ENCODE measurements at places on chromosomes 5 and 9.

DNA sequence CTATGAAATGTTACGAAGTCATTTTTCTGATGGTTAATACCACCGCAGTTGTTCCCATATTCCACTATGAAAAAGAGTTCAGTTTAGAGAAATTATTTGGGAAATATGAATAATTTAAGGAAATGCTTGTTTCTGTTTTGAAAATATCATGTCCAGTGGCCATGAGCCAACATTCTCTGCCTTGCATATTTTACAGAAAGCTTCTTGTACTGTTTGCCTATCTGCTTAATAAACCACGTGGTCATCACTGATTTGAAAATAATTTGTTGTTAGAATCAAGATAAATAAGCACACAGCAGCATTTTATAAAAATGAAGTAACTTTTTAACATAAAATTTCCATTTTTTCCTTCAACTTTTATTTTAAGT lies 381.5 kb upstream of the CDH18 start:
- DNase-seq = no peak

DNA sequence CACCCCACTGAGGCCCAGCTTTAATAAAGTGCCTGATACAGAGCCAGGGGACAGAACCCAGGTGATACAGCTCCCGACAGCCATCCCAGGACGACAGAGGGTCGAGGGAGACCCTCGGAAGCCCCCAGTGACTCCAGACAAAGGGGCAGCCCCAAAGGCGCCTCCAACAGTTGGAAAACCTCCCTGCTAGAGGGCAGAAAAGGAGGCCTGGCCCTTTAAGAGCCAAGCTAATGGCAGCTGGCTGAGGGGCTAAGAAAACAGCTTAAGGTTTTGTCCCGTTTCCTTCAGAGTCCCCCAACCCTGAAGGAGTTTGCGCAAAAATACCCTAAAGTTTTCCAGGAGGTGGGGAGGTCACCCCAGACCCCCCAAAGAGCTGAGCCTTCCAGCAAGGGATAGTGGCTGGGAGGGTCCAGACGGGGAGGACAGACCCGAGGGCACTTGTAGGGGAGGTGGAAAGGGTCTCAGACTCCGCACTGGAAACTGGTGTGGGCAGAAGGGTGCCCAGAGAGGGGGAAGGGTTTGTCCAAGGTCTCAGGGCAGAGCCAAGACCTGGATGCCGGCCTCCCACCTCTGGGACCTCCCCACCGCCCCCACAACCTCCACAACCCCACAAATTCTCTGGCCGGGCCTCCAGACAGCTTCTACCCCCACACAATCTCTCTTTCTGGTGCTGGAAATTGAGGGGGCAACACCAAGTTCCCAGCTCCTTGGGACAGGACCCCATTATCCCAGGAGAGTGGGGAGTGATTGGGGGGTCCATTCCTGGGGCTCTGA lies 8.2 kb upstream of the AK1 start:
- no peak for DNase-seq

- no peak for DNase-seq
Observed at GRCh38 chr9:116196806-116197205, 43.2 kb downstream of the PAPPA start.

DNA sequence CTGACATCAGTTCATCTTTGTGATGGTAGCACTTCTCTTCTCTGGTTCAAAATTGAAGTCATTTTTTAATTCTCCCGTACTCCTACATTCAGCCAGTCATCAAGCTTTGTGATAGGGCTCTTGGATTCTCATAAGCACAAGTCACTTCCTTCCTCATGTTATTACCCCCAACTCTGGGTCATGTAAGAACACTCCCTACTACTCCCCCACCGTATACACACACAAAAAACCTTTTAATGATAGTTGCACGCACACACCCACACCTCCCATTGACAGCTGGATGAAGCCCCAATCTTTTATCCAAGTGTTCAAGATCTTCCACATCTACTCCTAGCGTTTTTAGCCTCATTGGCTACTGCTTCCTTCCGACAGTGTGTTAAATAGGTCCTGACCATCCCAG lies 16.8 kb downstream of the KDM3B start:
- DNase-seq = no peak

- DNase-seq = no peak
Observed at GRCh38 chr5:36026706-36027465, 35.7 kb upstream of the UGT3A1 start.

- DNase-seq = no peak
Observed at GRCh38 chr9:118269623-118270022, 565.4 kb downstream of the TLR4 start.

DNA sequence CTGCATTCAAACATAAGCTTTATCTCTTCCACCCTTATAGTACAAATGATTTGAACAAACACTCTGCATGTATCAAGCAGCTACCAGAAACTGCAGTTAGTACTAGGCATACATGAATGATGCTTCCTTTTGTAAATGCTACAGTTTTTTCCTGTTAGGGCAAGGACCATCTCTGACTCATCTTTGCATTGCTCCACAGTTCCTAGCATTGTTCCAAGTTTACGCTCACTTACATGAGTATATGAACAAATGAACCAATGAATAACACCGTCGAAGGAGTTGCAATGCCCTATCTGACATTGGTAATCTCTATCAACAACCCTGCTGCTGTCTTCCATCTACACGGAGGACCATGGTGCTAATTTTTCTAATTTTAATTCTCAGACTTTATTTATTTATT lies 2.1 kb upstream of the ALDH7A1 start:
- no peak for DNase-seq

DNA sequence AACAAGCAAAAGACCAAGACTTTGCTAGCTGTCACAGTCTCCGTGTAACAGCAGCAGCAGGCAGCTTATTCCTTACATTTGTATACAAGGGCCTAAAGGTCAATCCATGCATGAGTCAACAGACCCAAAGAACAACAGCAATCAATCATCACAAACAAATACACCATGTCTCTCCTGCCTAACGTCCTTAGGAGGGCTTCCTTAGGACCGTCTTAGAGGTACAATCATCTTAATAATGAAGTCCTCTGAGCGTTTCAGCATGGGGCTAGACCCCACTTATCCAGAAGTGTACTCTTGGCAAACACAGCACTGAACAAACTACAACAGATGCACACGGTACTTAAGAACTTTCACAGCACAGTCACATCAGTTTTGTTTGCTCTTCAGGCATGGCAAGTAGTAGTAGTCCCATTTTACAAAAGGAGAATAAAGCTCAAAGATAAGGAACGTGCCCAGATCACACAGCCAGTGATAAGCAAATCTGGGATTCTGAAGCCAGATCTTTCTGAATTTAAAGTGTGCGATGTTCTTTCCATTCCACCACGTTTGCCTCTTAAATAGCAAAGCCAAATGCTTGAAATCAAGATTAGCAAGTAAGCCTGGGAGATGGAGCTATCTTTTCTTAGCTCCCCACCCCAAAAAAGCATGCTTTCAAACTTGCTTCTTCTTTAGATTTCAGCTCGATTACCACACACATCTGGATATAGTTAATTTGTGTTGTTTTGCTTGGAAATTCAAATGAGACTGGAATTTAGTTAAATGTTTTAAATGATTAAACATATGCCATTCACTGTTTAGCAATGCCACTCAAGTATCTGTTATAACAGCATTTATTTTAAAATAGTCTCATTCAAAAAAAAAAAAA lies 24.2 kb downstream of the PSMB7 start:
- no peak for DNase-seq

GRCh38 chr5:56298336-56299090 lies 65.4 kb upstream of the ANKRD55 start:
- DNase-seq = no peak

- no peak for DNase-seq
Observed at GRCh38 chr5:111135946-111136345, 43.8 kb downstream of the WDR36 start.

GRCh38 chr9:122368642-122369041 lies 2.2 kb upstream of the PTGS1 start:
- DNase-seq = no peak

DNA sequence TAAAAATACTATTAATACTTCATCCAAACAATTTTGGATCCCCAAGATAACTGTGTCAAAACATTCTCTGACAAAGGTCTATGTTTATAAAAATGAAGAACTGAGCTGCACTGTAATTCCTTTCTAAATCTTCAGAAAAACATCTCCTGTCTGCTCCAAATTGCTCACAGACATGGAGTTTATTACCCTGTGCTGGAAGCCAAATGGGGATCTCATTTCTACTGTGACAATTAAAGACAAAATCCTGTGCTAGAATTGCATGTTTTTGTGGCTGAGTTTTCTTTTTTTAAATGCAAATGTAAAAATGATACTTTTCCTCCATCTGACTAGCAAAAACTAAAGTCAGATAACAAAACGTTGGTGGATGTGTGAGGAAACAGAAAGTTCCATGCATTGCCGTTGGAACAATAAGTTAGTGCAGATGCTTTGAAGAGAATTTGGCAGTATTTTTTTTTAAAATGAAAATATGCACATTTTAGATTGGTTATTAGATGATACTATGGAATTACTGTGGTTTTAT lies 93.5 kb downstream of the GNA14 start:
- no peak for DNase-seq

DNA sequence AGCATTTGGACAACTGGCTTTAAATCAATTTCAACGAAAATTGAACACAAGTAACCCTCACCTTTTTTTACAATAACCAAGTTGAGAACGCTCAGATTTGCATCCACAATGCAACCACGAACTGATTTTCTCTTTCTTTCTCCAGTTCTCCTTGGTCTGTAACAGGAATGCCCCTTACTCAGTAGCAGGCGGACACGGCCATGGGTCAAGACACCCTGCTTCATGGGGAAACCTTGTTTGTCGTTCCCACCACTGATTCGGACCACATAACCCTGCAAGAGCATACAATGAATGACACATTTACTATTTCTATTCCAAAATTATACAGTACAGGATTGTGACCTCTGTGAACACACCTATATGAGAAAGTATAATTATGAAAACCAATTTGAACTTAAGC lies 1.4 kb downstream of the RPS6 start:
- DNase-seq = peak; percentile 25

DNA sequence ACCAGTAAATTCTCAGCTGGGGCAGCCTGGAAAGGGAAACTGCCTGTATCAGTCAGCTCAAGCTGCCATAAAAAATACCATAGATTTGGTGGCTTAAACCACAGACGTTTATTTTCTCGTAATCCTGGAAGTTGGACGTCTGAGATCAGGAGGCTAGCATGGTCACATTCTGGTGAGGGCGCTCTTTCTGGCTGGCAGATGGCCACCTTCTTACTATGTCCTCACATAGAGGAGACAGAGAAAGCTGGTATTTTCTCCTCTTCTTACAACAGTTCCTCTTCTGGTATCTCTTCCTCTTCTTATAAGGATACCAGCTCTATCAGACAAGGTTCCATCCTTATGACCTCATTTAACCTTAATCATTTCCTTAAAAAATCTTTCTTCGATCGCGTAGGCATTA lies 50.5 kb upstream of the RFX3 start:
- DNase-seq = no peak

DNA sequence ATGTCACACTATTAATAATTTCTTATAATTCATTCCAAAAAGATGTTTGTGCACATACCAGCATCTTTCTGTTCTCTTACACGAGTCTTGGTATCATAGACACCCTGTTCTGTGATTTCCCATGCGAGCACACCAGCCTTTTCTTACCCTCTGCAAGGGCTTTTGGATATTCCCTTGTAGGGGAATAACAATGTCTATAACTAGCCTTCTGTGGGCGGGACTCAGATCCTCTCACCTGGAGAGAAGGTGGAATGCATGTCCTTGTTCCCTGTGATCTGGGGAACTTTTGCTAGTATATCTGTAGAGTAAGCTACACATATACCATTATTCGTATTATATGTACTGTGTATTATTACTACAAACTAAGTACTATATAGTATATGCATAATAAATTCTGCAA lies 44.8 kb downstream of the EHMT1 start:
- no peak for DNase-seq

DNA sequence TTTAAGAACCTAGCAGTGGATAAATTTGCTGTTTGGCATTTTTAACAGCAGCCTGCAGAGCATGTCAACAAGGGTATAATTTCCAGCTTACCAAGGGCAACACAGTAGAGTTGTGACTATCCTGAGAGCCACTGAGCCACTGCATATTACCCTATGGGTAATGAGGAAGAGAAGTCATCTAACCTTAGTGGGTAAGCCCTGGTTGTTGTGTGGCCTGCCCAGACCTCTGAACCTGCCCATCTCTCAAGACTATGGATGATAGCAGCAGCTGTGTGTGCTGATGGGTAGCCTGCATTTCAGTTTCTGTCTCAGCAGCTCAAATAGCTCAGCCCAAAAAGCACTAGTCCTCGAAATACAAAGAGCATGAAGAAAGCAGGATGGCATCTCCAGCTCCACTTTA lies 56.1 kb upstream of the PIP5K1B start:
- DNase-seq = no peak

DNA sequence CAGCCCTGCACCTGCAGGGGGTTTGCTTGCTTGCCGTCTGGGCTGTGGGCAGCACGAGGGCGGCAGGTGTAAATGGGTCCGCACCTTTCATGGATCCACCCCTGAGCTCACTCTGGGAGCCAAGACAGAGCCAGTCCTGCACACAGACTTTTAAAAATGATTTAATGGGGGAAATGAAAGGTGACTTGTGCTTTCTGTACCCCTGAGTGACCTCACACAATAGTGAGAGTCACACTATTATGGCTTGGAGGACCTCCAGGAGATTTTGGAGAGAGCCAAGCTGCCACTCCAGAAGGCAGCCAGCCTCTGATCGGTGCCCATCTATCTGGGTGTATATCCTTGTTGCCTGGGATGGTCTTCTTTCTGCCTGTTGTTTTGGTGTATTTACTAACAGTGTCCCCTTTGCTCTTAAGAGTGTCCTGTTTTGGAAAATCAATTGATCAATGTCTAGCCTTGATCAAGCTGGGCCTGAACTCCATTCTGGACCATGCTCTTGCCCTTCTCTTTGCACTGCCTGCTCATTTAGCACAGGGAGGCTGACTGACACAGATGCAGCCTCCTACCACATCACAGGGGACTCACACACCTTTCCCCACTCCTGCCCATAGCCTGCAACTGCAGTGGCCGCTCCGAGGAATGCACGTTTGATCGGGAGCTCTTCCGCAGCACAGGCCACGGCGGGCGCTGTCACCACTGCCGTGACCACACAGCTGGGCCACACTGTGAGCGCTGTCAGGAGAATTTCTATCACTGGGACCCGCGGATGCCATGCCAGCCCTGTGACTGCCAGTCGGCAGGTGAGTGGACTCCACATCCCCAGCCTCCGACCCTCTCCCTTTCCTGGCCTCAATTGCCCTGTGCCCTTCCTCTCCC lies 29.5 kb downstream of the LAMC3 start:
- no peak for DNase-seq

DNA sequence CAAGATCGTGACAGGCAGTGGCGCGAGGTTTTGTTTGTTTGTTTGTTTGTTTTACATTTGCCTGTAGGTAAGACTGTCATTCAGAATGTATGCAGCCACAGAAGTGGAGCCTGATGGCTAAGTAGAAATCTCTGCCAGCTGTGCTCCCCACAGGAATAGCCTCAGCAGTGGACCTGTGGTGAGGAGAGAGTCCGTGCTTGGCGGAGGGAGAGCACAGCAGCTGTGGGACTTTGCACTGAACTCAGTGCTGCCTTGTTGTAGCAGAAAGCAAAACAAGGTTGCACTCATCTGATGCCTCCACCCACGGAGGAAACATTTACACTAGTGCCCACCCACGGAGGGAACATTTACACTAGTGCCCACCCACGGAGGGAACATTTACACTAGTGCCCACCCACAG lies 4.4 kb upstream of the ZNF782 start:
- no peak for DNase-seq

- DNase-seq = no peak
Observed at GRCh38 chr5:36442796-36443195, 141.1 kb upstream of the RANBP3L start.

All from stimulated activated CD4-positive, alpha-beta T cell treated with anti-CD3 and anti-CD28 coated beads, Interleukin-2, amount 100 ng/mL, for 24 hours (primary cell).